Bone marrow (tissue), 2 donors: ENCODE measurements at places on chromosomes 2 and 18.

DNA sequence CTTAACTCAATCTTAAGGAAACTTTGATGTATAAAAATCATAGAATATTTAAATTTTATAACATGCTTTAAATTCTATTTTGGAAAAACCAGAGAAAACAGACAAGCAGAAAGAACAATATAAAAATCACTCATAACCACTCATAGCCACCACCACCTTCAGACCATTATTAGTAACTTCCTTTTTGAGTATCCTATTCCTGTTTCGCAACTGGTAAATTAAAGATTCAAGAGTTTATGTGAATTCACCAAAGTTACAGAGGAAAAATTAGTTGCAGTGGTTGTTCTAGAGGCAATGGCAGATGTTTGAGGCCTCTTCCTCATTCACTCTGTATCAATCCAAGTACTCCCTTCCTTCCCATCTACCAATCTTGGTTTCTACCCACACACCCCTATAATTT is 49.3 kb upstream of the PROKR1 start:
- no peak for DNase-seq

DNA sequence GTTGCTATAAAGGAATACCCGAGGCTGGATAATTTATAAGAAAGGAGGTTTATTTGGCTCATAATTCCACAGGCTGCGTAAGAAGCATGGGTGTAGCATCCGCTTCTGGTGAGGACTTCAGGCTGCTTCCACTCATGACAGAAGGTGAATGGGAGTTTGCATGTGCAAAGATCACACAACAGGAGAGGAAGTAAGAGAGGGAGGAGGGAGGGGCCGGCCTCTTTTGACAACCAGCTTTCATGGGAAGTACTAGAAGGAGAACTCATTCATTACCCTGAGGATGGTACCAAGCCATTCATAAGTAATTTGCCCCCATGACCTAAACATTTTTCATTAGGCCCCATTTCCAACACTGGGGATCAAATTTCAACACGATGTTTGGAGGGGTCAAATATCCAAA is 386.8 kb upstream of the NETO1 start:
- DNase-seq, result no peak

DNA sequence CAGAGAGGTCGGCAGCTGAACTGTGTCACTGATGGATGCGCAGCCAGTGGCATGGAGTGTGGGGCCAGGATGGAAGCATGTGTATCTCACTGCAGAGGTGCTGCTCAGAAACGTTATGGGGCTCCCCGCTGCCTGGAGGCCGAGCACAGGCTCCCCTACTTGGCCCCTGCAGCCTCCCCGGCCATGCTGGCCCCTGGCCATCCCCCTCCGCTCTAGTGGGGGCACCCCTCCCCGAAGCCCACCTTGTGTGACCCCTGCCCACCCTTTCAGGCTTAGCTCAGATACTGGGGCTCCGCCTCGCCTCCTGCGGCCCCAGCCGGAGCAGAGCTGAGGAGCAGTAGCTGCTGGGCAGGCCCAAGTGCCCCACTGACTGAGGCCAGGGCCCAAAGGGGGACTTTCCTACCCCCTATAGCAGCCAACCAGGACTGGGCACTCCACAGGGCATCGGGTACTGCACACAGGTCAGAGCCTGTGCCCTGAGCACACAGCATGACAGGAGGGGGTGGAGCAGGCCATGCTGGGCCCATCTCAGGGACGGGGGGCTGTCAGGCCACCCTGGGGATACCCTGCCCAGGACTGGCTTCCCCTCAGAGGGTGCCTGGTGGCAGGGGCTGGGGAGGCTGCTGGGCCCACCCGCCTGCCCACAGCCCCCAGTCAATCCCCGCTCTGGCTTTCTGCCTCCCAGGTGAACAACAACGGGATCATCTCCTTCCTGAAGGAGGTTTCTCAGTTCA is 31.3 kb downstream of the SNED1 start:
- no peak for DNase-seq

DNA sequence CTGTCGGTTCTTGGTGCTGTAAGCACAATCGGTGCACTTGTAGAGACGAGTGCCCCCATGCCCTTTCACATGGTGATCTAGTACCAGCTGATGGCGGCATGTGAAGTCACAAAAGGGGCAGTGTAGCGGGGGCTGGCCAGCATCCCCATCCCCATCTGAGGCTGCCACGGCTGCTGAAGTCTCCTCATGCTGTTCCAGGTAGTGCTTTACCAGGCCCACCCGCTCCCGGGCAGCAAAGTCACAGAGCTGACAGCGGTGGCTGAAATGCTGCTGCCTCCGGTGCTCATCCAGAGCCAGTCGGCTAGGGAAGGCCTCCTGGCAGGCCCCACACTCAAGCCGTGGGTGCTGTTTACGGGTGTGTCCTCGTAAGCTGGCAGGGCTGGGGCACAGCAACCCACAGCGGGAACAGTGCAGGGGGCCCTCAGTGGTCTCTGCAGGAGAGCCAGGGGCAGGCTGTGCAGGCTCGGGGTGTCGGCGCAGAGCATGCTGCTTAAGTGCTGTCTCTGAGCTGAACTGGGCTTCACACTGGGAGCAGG is 17.2 kb downstream of the ZNF142 start:
- DNase-seq, result no peak

GRCh38 chr2:235707411-235708096 is 213.7 kb downstream of the AGAP1 start:
- DNase-seq, result no peak

- no peak for DNase-seq
Measured at GRCh38 chr2:99217929-99218501, 37.0 kb downstream of the MRPL30 start.

DNA sequence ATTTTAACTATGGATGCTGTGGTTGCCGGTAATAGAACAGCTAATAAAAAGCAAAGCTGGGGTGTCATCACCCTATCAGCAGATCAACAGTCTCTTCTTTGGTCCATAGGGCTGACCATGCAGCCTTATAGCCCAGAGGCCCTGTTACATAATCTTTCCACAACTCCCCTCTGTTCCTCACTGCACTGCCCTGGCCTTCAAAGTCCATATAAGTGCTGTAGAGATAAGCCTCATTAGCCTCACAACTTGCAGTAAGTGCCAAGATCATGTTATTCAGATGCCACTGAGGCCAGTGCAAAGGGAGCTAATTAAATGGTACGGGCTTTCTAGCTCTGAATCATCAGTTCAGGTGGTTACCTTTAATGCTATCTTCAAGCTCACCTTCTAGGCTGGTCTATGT is 89.7 kb upstream of the CXCR4 start:
- DNase-seq, result no peak

- DNase-seq, result no peak
Measured at GRCh38 chr2:77746780-77747179, 224.6 kb upstream of the LRRTM4 start.

- DNase-seq, result peak; percentile 63
Measured at GRCh38 chr2:207632575-207633493, 7.6 kb upstream of the METTL21A start.

DNA sequence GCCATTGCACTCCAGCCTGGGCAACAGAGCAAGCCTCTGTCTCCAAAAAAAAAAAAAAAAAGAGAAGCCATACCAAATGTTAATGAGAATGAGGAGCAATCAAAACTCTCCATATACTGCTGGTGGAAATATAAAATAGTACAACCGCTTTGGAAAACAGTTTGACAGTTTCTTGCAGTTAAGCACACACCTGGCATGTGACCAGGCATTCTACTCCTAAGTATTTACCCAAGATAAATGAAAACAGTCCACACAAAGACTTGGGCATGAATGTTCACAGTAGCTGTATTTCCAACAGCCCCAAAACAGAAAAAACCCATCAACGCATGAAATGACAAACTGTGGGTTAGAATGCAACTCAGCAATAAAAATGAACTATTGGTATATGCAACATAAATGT is 76.0 kb upstream of the ST8SIA5 start:
- DNase-seq, result no peak

- DNase-seq, result no peak
Measured at GRCh38 chr2:240974771-240975572, 23.4 kb upstream of the SNED1 start.

DNA sequence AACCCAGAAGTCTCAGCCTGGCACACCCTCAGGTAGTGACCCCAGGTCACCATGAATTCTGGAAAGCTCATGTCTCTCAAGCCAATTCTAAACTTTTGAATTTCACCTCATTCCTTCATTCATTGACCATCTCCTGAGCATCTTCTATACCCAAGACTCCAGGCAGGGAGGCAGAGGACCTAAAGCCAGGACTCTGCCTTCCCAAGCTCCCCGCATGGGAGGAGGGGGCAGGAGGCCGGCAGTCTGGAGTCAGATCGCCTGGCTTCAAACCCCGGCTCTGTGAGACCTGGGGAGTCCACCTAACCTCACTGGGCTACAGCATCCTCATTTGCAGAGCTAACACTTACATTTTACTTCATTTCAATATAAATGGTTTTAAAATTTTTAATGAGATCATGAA is 59.0 kb downstream of the SMAD7 start:
- DNase-seq, result no peak

GRCh38 chr18:32237049-32237448 is 47.2 kb downstream of the MEP1B start:
- no peak for DNase-seq

DNA sequence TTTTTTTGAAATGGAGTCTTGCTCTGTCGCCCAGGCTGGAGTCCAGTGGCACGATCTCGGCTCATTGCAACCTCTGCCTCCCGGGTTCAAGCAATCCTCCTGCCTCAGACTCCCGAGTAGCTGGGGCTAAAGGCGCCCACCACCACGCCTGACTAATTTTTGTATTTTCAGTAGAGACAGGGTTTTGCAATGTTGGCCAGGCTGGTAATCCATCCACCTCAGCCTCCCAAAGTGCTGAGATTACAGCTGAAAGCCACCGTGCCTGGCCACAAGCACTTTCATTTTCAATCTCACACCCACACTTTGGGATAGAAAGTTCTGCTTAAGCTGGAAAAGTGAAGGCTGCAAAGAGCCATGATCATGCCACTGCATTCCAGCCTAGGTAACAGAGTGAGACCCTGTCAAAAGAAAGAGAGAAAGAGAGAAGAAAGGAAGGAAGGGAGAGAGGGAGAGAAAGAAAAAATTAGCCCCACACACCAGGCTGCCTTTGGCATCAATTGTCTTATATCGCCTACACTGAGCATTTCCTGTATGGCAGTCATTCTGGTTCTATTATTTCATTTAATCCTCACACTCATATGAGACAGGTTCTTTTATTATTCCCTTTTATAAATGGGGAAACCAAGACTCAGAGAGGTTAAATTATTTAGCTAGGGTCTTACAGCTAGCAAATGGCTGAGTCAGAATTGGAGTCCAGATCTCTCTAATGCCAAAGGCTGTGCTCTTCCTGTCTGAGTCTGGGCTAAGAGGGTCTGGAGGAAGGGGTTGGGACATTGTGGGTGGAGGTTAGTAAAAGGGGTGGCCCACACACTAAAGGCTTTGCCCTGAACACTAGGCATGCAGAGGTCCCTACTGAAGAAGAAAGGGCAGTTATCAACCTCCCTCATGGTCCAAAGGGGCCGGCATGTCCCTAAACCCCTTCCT is 37.9 kb upstream of the PKDCC start:
- no peak for DNase-seq

DNA sequence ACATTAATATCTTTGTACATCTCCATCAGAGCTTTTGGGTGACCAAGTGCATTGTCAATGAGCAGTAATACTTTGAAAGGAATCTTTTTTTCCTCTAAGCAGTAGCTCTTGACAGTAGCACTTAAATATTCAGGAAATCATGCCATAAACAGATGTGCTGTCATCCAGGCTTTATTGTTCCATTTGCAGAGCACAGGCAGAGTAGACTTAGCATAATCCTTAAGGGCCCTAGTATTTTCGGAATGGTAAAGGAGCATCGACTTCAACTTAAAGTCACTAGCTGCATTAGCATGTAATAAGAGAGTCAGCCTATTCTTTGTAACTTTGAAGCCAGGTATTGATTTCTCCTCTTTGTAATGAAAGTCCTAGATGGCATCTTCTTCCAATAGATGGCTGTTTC is 121.8 kb upstream of the CWC22 start:
- DNase-seq, result no peak

DNA sequence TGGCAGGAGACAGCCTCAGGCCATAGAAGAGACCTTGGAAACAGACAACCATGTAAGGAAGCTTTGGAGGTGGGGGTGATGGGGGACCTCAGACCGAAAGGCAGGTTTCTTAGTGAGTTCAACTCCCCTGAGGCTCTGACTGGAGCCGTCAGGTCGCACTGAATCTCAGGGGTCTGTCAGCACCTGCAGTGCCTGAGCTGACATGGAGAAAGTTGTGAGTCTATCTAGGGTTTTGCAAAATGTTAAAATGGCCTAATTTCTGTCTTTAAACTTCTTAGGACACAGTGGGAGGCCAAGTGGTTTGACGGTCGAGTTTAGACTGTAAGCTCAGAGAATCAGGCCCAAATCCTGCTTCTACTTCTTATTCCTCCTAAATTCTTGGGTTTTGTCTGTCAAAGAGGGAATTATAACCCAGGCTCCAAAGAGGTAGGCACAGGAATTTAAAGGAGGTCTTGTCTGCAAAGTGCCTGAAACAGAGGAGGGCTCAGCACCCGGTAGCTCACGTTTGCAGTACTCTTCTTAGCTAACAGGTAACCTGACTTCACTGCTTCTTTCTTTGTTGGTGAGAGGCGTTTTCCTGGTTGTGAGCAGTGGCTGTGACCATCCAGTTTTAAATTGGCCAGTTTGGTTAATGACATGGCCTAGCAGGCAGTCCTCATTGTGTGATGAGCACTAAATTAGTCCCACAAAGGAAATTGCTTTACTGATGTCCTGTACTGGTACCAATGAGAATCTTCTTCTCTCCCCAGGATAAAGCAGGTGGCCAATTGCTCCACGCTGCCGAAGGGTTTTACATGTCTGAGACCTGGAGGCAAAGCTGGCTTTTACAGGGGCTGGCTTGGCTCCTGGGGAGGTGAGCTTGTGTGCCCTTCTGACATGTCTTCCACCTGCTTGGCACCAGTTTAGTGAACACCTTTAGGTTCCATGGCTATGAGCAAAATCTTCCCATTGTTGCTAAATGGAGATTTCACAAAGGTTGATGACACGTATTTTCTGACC is 95.7 kb downstream of the MYCN start:
- DNase-seq, result no peak

DNA sequence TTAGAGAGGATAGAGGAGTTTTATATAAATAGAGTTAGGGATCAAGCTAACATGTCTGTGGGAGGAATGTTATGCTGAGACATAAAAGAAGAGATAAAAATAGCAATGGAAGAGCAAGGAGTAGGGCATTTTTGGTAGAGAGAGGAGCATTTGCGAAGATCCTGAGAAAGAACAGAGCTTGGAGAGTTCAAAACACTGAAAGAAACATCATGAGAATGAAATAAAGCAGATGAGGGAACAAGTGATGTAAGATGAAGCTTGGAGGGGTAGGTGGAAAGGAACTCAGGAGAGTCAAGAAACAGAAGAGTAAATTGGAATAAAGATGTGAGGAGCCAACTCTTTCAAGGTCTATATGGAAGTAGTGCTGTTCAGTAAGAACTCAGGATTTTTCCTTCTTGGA is 308.6 kb downstream of the PARD3B start:
- no peak for DNase-seq
